ENCODE measurements at places on chromosomes 11 and 22.

GRCh38 chr11:57513911-57514537, 1.5 kb downstream of the SLC43A1 start:
- DNase-seq: no peak

DNA sequence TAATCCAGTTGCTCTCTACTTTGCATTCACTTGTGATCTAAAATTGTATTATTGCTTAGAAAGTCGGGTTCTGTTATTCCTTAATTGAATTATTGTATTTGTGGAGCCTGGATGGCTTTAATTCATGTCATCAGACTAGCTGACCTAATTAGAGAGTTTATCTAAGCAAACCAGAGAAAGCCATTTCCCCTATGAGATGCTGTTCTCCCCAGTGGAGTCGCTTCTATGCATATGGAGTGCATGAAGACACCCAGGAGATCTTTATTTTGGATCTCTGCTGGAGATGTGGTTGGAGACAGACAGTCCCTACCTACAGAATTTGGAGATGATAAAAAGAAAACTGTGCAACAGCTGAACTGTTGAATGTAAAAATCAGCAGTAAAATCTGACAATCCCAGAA, 45.2 kb upstream of the MYO18B start:
- no peak for DNase-seq

GRCh38 chr22:29343313-29343805, 27.9 kb upstream of the RASL10A start:
- DNase-seq: no peak

- DNase-seq: no peak
These were observed 489.4 kb downstream of the KCNA4 start for GRCh38 chr11:29527391-29527936.

DNA sequence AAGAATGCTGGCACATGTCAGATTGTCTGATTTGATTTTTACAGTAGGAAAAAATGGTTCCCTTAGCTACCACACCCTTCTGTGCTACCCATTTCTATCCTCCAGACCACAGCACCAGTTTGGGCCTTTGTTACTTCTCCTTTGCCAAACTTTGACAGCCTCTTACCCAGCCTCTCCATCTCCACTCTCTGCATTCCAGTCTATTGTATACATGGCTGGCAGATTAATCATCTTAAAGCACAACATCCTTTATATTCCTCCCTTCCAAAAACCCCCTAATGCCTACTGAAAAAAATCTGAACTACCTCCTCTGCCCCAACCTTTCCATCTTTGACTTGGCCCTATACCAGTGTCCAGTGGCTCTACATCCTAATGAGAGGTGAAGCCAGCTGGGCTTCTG, 10.8 kb upstream of the PANX1 start:
- DNase-seq: no peak

DNA sequence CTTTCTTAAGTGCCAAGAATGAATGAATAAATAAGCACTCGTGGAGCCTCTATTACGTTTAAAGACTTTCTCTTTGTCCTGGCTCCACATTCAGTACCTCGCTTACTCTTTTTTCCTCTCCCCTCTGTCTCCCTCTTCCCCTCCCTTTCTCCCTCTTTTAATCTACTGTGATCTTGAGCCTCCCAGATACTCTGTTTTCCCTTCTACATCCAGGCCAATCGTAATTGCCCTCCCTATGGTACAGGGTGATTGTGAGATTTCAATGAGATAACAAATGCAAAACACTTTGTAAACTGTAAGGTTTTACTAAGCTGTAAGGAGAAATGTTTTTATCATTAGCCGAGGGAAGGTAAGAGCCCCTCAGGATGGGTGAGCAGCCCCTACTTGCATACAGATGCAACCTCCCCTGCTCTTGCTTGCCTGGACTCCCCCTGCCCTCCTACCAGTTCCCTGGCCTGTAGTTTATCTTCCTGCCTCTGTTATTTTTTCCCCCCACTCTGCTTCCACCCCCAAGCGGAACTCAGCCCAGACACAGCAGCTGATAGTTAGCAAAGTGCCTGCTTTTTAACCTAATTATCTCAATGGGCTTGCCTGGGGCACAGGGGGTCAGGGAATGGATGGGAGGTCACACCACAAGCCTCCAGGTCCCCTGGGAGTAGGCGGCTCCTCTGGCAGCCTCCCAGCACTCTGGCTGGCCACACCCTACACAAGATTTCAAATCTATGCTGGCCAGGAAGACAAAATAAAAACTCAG, 76.9 kb upstream of the CADM1 start:
- DNase-seq: no peak

DNA sequence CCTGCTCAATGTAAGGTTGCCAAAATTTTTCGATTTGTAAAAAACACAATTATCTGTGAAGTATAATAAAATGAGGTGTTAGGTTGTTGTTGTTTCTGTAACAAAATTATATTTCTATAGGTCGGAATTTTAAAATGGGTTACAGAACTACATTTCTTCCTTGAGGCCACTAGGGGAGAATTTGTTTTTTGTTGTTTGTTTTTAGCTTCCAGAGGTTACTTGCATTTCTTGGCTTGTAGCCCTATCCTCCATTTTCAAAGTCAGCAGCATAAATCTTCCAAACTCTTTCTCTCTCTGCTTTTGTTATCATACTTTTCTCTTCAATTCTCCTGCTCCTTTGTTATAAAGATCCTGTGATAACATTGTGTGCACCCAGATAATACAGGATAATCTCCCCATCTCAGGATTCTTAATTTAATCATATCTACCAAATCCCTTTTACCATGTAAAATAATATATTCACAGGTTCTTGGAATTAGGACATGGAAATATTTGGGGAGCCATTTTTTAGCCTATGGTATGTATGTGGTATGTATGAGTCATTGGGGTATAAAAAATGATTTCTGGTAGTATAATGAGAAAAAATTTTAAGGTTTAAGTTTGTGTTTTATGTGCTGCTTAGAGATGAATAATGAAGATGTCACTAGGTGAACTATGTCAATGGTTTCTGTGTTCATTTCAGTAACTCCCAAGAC, 9.4 kb upstream of the PATL1 start:
- no peak for DNase-seq

DNA sequence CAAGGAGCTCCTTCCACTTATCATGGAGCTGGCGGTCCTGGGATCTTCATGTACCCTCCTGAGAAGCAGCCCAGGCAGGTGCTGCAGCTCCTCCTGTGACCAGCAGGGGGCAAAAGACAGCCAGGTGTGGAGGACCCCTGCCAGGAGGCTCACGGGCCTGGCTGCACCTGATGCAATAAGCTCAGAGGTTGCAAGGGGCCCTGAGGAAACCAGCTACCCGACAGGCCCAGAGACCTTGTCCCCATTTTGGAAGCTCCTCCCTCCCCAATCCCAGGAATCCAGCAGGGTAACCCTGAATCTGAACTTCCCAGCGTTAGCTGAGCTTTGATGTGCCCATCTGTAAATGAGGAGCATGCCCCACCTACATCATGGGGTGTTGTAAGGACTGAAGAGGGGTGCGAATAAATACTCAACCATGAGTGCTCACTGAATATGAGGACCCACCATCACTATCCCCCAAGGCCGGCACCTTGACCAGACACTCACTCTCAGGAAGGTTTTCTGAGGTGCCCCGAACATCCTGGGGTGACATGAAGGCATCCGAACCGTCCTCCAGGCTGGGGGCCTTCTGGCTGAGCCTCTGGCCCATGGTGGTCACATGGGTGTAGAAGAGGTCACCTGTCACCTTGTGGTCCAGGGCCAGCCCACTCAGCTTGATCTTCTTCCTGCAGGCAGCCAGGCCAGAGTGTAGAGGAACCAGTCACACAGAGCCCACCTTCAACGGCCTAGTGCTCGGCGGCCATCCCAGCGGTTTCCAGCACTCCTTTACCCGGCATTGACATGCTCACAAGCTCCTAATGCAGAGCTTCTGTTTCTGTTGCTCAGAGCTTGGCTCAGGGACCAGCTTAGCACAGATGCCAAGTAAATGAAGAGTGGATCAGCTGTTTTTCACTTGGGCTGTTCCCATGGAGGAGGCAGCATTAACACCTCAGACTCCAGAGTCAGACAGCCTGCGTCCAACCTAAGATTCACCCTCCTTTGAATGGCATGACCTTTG, 21.7 kb downstream of the SLC43A1 start:
- peak; percentile 50 for DNase-seq

DNA sequence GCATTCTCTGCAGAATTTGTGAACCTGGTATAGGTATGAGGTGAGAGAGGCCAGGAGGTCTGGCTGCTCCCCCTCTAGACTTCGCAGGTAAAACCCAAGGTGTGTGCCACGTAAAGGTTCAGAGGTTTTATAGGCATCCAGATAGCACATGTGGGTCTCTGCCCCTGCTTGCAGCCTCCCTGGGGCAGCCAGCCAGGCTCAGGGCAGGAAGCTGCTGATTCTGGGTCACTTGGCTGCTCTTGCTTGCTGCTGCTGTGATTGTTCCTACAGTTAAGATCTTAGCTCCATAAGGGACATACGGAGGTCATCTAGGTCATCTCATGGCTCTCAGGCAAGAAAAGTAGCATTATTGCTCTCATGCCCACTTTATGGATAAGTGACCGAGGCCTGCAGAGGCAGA, 30.2 kb downstream of the ZBTB16 start:
- DNase-seq: no peak

DNA sequence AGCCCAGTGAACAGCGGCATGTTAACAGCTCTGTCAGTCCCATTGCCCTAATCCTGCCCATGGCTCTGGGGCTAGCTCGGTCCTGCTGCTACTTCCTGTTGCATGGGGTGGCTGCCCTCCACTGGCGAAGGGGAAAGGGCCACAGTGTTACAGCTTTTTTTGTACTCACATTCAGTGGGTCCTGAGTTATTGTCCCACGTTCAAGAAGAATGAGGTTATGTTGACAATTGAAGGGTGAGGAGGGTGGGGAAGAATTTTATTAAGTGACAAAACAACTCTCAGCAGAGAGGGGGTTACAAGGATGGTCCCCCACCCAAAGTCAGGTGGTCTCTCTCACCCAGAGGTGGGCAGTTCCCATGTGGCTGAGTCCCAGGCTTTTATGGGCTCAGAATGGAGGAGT, 17.7 kb upstream of the MS4A7 start:
- DNase-seq: no peak

GRCh38 chr11:10496296-10496936, 41.4 kb downstream of the AMPD3 start:
- no peak for DNase-seq

DNA sequence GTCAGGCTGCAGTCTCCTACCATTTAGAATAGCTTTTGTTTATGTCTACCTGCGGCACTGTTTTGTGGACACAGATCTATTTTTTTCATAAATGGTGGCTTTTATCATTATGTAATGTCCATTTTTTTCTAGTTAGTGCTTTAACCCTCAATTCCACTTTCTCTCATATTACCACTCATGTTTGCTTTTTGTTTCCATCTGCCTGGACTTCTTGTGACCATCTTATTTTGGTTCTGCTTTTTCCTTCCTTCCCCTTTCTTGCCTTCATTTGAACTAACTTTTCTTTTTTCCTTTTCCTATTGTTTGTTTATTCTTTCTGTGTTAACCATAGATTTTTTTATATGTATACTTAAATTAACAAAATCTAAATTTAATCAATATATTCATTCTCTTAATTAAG, 98.5 kb upstream of the SLC22A12 start:
- no peak for DNase-seq

DNA sequence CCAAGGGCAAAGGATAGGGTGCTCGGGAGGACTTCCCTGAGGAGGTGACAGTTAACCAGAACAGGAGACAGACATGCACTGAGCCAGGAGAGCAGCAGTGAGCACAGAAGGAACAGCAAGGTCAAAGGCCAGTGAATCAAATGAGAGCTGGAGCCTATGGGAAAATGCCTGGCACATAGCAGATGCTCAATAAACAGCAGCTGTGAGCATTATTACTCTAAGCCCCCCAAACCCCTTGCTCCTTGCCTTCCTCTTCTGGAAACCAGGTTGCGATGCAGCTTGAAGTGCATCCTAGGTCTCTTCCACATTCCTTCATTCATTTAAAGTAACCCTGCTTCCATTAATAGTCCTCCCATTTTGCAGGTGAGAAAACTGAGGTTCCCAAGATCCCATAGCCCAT, 13.0 kb downstream of the ELFN2 start:
- DNase-seq: no peak

DNA sequence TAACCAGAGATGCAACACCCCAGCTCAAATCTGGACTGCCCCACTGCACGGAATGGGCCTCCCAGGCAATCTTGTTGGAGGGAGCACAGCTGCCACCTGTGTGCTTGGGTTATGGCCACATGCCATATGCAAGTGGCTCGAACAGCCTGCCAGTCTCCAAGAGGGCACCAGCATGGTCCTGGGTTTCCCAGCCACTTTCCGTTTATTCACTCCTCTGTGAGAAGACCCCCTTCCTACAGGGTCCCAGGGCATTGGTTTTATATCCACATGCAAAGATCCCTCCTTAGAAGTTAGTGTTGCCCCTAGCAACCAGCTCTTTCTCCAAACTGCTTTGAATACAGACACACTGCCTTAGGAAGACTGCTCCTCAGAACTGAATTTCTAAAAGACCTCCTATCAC, 487.8 kb downstream of the BUD13 start:
- no peak for DNase-seq

DNA sequence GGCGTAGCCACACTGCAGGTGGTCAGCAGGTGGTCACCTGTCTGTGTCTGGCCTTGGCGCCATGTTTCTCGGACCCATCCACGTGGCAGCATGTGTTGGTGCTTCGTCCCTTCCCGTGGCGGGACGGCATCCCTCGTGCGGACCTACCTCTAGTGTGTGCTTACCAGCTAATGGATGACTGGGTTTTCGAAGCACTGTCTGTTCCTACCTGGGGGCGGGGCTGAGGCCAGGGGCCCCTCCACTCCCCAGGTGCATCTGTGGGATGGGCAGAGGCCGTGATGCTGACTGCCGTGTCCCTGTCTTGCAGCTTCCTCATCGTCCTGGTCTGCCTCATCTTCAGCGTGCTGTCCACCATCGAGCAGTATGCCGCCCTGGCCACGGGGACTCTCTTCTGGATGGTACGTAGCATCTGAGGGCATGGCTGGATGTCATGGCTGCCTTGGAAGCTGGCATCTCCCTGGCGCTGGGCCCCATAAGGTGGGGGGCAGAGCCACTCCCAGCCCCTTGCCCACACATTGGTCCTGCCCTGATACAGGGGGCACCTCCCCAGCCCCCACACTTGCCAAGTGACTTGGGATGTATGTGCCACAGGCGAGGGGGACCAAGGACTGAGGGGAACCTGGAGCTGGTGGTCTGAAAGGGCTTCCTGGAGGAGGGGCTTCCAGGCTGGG, 82.9 kb downstream of the KCNQ1 start:
- no peak for DNase-seq

- DNase-seq: no peak
These were observed 2.4 kb upstream of the UVRAG start for GRCh38 chr11:75812542-75813040.

GRCh38 chr11:129950101-129951091, 52.2 kb downstream of the PRDM10 start:
- no peak for DNase-seq
